ENCODE measurements at places on chromosomes 13 and 19.

- DNase-seq, result no peak
These were observed at the start of gene TMEM38A for GRCh38 chr19:16660763-16661479. TMEM38A (plus strand) TSS chr19:16661139; CDS start chr19:16661218, 79 bp downstream.

DNA sequence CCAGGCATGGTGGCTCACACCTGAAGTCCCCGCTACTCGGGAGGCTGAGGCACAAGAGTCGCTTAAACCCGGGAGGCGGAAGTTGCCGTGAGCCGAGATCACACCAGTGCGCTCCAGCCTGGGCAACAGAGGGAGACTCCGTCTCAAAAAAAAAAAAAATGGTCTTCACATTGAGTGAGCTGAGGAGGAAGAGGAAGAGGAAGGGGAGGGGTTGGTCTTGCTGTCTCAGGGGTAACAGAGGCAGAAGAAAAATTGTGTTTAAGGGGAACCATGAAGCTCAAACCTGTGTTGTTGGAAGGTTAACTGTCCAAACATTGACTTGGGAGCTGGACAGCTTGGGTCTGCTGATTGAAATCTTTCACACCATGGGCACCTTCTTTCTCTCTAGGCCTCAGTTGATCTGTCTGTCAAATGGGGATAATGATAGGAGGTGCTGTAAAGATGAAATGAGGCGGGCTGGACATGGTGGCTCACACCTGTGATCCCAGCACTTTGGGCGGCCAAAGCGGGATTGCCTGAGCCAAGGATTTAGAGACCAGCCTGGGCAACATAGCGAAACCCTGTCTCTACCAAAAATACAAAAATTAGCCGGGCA lies 9.8 kb upstream of the SLC44A2 start:
- no peak for DNase-seq

- no peak for DNase-seq
These were observed 528.7 kb downstream of the RFC3 start for GRCh38 chr13:34346626-34347025.

DNA sequence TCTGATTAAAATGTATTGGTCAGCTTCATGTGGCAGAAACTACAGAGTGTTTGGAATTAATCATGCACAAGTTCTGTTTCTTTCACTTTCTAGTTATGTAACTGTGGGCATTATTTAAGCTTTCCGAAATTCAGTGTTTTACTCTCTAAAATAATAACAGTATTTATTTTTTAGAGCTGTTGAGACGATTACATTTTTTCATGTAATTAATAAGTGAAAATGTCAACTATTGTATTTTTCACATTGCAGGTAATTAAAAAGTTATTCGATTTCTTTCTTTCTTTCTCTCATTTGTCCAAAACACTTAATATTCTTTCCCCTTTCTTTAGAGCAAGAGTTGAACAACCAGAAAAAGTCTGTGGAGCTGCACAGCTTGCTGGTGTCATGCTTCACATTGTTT lies 559.4 kb upstream of the PCDH20 start:
- no peak for DNase-seq

DNA sequence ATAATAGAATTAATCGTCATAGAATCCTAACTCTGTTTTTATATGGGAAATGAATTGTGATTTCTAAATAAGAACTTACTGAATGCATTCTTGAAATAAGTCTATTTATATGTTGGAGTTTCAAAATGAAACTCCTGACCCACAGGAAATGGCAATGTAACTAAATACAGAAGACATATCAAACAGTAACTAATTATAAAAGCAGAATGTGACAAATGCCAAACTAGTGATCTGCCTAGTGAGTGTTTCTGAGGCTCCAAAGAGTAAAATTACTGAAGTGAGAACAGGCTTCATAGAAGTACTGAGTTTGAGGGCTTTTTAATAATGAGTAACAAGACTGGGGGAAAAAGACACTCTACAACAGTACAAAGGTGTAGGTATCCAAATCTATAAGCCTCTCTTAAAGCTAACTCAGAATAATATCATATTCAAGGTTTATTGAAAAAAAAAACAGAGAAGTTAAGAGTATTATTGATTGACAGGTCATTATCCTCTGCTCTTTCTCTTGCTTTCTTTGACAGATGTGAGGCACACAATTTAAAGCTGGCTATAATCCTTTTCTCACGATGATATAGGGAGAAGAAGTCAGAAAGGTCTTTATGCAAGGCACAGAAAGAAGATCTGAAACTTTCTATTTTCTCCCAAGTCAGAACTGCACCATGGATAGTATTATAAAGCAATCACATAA lies 17.4 kb upstream of the ATXN8OS start:
- no peak for DNase-seq

Measured in thymus (tissue), 14 donors.